Vagina (tissue), 2 donors: ENCODE measurements at places on chromosomes 6 and 20.

GRCh38 chr20:57457243-57458095, 66.3 kb downstream of the RBM38 start:
- DNase-seq, result no peak

DNA sequence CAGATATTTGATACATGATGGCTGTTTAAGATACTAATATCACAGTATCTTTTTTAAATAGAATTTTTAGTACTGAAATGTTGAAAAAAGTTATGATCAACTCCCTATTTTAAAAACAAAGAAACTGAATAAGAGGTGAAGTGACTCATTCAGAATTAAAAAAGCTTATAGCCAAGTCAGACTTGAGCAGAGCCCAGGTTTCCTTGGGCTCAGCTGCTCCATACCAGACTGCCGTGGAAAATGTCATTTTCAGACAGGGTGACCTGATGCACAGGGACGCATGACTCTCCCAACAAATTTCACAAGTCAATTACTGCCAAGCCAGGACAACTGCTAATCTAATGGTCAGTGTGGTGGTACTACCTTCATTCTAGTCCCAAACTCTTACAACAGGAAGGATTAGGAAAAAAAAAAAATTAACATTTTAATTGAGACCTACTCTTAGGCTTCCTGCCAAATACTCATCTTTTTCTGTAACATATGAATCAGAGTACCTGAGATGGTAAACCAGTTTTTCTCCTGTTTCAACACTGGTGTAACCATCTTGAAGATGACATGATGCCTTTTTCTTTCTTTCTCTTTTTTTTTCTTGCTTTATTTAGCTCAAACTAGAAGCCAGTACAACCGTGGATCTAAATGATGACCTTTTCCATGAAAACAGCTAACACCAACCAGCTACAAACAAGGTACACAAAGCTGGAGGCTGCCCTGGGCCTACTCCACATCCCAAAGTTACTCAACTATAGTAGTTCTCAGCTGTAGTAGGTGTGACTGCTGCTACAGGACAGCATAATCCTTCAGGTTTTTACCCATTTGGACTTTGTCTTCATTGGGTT, 30.5 kb downstream of the SLC22A23 start:
- no peak for DNase-seq

- no peak for DNase-seq
Measured at GRCh38 chr6:12595161-12595811, 121.3 kb upstream of the PHACTR1 start.

DNA sequence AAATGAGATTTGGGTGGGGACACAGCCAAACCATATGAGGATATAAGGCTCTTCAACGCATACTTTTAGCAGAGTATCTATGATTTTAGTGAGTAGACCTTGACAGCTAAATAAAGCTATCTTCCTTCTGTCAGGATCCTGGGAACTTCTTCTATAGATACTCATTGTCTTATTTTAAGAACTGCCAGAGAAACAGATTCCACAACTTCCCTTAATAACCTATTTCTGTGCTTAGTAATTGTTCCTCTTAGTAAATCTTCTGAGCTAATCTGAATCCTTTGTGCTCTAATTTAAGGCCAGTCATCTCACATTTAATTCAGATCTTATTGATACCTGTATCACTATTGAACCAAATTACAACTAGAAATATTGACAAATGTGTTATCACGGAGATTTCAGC, 64.0 kb upstream of the CEP85L start:
- no peak for DNase-seq

DNA sequence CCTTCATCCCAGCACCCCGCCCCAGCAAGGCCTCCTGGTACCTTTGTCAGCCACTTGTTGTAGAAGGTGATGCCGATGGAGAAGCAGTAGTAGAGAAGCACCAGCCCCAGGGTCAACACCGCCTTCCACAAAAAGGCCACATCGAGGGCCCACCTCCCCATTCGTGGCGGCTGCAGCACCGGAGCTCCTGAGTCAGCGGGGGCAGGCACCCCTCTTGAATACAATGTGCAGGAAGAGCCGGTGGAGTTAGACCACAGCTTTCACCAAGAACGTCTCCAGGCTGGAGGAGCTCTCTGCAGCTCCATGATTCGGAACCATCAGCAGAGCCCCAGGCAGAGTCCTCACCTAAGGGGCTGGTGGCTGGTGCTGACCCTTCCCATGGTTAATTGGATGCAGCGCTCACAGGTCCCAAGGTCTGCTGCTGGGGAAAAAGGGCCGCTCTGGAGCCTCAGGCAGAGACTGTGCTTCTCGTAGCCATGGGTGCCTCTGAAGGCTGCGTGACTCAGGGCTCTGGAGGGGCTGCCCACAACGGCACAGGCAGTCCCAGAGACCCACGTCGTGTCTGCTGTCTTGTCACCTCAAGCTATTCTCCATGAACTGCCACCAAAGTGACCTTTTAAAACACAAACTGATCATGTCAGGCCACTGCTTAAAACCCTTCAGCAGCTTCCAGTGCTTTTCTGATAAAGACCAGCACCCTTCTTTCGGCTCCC, 47.9 kb downstream of the ELMO2 start:
- no peak for DNase-seq

DNA sequence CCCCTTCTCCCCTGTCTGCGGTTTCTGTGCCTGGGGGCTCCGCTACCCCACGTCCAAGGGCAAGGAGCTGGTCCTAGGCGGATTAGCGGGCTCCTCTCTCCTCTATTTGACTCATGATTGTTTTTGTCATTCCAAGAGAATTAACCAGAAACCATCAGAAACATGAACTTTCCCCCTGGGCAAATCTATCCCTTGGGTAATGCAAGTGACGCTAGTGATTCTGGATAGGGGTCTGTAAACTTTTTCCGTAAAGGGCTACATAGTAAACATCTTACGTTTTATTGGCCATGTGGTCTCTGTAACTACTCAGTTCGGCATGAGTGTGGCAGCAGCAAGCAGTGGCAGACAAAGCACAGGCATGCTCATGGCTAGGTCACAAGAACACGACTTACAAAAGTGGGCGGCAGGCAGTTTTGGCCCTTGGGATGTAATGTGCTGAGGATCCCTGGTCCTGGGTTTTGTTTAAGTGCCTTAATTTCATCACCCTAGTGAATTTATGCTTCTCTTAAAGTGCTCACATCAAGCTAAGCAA, 654 bp downstream of the CST11 start:
- no peak for DNase-seq

DNA sequence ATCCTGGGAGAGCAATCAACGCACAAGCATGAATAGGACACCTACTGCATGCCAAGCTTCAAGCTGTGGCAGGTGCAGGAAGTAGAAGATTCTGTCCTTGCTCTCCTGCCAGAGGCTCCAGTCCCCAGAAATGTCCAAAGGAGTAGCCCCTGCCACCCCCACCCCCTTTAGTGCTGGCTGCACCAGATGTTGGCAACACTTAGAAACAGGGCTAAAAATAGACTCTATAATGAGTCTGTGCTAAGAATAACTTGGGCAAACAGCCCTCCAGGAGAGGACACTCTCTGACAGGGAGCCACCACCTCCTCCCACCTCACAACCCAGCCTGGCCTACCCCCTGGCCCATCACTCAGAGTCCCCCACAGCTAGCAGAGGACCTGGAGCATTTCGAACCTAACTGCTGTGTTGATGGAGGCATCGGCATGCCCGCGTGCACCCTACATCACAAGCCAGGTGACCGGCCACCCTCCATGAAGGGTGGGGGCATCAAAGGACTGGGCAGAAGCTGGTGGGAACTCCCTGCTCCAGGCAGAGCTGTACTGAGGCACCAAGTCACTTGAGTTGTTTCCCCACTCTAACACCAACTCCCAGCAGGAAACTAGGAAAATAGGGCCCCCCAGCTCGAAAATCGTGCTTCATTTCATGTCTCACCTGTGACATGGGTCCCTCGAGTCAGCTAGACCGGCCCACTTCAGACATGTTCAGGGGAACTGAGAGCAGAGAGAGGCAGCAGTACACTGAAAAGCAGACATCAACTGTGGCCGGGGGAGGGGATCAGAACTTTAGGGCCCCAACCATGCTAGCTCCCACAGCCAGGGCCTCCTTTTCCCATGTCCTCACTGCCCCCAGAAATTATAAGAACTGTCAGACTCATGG, 18.7 kb downstream of the TFEB start:
- no peak for DNase-seq

DNA sequence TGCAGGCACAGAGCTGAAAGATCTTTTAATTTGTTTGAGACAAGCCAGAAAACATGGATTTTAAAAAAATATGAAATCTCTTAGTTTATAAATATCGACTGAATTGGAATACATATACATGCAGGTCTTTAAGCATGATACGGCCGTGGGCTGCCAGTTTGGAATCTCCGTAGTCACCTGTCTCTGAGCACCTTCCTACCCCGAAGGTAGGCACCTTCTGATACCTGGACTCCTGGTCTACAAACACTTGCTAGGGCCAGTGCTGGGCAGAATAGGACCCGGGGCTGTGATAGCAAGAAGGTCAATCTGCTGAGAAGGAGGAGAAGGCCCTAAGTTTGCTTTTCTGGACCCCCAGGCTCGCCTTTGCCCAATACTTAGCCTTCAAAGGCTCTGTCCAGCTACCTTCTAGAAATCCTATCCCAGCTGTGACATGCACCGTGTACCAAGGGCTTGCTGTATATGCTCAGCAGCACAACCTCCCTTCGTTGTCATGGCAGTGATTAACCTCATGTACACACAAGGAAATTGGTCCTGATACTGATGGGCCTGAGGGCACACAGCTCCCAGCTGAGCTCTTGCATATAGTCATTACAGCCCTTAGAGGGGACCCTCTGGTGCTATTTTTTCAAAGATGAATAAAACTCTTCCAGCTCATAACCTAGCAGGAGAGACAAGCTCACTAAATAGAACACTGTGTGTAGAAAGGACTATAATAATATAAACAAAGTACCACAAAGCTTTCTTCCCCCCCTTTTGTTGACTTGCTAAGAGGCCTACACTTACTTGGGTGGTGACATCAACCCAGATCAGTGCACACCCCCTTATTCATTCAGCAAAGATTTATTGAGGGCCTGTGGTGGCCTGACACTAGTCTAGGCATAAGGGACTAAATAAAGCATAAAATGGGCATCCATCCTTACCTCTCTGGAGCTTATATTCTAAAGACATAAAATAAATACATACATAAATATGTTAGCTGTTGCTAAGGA, 17.7 kb downstream of the SNPH start:
- no peak for DNase-seq

- no peak for DNase-seq
Measured at GRCh38 chr20:60053125-60053817, 95.0 kb downstream of the CDH26 start.

GRCh38 chr6:34090529-34090928, 55.4 kb downstream of the GRM4 start:
- no peak for DNase-seq

DNA sequence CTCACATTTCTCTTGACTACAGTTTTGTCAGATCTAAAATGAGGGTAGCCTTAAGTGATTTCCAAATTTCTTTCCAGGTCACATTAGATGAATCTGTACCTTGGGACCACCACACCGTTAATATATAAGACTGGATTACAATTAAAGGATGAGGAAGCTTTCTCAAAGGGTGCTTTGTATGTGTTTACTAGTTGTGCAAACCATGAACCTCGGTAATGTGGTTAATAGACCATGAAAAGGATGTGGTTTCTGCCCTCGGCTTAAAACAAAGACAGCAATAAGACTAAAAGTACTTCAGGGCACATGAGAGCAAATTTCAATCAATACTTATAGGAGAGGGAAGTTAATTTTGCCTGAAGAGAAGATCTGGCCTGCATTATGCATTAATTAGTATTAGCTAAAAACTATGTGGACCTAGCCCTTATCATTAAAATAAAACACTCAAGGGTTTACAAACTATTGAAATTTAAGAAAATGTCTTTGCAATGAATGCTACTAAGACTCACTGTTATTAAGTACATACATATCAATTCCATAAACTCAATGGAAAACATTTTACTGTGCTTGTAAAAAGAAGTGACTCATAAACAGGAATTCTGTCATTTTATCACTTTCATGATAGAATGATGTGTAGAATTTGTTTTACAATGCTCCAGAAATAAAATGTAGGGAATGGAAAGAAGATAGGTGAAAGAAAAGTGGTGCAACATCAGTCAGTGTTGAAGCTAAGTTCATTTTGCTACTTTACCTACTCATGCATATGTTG, 936 bp upstream of the TMX4 start:
- DNase-seq, result no peak

DNA sequence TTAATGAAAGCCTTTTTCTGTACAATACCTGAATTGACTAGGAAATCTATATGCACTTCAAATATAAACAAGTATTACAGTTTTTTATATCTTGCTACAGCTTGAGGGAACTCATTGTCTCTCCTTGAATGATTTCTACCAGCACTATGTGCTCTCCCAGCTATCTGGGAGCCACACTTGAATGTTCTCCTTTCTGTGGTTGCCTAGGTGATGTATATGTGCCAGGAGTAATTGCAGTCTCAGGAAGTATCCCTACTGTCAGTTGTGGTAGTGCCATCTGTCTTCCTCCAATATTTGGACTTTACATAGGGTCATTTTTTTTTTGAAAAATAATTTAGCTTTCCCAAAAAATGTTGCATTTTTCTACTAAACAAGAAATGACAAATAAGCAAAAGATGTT, 288.0 kb upstream of the PLCB4 start:
- DNase-seq, result no peak

GRCh38 chr6:46521464-46521971, 30.3 kb upstream of the RCAN2 start:
- DNase-seq, result no peak

DNA sequence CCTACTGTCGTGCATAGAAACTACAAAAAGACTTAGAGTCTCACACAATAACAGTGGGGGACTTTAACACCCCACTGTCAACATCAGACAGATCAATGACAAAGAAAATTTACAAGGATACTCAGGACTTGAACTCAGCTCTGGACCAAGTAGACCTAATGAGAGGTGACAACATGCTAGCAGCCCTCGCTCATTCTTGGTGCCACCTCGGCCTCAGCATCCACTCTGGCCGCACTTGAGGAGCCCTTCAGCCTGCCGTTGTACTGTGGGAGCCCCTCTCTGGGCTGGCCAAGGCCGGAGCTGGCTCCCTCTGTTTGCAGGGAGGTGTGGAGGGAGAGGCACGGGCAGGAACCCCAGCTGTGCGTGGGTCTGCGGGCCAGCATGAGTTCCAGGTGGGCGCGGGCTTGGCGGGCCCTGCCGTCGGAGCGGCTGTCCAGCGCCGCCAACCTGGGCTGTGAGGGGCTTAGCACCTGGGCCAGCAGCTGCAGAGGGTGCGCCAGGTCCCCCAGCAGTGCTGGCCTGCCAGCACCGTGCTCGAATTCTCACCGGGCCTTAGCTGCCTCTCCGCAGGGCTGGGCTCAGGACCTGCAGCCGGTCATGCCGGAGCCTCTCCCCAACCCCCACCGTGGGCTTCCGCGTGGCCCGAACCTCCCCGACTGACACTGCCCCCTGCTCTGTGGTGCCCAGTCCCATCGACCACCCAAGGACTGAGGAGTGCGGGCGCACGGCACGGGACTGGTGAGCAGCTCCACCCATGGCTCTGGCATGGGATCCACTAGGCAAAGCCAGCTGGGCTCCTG, 205.6 kb downstream of the FRK start:
- no peak for DNase-seq

DNA sequence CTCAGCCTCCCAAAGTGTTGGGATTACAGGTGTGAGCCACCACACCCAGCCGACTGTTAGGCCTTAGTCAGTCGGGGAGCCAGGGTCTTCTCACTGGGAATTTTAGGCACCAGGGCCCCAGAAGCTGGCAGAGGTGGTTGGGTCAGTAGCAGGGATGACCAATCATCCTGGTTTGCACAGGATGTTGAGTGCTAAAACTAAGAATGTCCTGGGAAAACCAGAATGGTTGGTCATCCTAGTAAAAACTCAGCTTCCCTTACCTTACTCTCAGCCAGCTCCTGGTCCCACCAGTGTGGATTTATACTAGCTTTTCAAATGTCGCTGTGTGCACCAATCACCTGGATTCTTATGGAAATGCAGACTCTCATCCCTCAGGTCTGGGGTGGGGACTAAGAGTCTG, 31.8 kb downstream of the KCNG1 start:
- no peak for DNase-seq

- DNase-seq, result no peak
Measured at GRCh38 chr20:43408848-43409576, 48.7 kb upstream of the SRSF6 start.
